ENCODE measurements at places on chromosomes 1 and 21. TPM values are rescaled to one million over a fixed set of nuclear protein-coding genes. Genes with fewer than 3 reads are reported as not detected.

- no peak for ATAC-seq
Observed at GRCh38 chr1:206924592-206925105, 2.9 kb upstream of the FCMR start.

DNA sequence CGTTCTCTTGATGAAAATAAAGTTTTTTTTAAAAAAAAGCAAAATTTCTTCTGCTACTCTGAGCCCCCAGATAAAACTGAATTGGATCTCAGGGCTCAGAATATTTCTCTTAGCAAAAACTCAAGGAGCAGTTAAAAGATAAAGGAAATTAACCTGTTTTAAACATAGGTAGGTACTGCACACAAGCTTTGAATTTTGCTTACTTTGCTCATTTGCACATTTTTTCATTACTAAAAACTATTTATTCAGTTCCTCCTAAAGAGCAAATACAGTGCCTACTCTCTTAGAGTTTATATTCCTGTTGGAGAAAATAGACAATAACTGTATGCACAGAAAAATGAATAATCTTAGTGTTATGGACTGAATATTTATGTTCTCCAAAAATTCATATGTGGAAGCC lies 13.0 kb upstream of the TNFSF4 start:
- no peak for ATAC-seq

DNA sequence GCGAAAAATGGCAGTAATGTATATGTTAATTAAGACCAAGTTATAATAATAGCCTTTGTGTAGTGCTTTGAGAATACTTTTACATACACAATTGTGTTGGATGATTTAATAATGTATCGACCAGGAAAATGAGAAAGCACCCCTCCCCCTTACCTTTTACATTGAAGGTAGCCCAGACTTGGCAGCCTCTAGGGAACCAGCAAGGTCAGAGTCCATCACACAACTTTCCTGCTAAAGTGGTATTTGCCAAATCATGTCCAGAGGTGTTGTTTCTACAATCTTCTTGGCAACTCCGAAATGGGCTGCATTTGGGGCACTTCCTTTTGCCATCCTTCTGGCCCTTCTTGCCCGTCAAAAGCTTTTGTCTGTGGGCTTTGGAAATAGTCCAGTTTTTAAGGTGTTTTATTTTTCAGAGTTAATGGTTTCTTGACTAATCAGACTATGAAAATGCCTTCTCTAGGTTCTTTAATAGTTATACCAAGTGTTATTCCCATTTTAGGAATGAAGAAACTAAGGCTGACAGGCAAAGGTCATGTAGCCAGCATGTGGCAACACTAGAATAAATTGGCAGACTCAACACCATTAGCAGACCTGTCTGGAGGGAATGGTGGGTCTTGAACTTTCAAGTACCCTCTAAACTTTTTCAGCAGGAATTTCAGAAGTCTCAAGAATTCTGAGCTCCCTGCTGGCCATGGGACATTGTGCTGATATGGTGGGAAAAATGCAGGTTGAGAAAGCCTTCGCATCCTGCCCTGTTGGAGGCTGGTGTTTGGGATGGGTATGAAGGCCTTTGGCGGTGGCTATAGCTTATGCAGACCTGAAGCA lies 6.8 kb downstream of the ATP1A1 start:
- no peak for ATAC-seq

DNA sequence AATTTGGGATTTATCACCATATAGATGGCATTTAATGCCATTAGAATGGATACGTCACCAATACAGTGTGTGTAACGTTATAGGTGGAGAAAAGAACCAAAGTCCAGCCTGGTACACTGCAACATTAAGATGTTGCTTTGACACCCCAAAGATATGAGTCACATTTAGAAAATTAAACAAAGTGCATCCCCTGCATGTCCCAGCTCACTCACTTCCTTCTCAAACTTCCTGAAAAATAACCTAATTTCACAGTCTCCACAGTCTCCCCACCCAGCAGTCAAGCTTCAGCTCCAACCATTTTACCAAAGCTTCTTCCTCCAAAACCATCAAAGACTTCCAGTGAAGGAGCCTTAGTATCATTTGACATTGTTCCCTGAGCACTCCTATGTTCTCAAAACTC lies 111.9 kb downstream of the OMA1 start:
- no peak for ATAC-seq

DNA sequence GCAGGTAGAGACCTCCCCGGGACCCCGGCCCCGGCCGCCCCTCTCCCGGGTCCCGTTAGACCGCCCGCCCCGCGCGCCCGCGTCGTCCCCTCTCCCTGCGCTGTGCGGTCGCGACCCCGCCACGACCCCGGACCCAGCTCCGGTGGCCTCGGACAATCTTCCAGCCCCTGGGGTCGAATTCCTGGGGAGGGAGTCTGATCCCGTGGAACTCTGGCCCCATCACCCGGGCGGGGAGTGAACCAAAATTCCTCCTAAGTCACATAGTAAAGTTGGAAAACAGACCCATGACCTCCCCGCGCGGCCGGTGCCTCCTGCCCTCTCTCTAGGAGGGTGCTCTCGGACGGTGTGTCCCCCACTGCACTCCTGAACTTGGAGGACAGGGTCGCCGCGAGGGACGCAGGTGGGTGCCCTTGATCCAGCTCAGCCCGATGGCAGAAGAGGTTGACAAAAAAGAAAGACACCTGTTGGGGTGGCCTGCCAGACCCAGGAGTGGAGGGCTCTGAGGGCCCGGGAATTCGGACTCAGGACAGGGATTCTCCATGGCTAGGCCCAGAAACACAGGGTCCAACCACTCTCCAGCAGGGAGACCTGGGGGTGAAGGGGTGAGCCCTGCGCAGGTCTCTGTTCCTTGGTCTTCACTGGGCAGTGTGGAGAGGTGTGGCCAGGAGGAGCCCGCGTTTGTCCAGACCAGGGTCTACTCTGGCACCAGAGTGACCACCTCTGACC lies 451 bp downstream of the ADAMTSL4 start:
- no peak for ATAC-seq

GRCh38 chr1:116911779-116912469 lies 2.2 kb downstream of the PTGFRN start:
- ATAC-seq = no peak

- no peak for ATAC-seq
Observed at GRCh38 chr1:7705908-7706216, 65.2 kb upstream of the VAMP3 start.

Gene VASH2
- total RNA-seq = 0.67 TPM
